Activated naive CD4-positive, alpha-beta T cell (primary cell): ENCODE measurements at places on chromosomes 4 and X.

DNA sequence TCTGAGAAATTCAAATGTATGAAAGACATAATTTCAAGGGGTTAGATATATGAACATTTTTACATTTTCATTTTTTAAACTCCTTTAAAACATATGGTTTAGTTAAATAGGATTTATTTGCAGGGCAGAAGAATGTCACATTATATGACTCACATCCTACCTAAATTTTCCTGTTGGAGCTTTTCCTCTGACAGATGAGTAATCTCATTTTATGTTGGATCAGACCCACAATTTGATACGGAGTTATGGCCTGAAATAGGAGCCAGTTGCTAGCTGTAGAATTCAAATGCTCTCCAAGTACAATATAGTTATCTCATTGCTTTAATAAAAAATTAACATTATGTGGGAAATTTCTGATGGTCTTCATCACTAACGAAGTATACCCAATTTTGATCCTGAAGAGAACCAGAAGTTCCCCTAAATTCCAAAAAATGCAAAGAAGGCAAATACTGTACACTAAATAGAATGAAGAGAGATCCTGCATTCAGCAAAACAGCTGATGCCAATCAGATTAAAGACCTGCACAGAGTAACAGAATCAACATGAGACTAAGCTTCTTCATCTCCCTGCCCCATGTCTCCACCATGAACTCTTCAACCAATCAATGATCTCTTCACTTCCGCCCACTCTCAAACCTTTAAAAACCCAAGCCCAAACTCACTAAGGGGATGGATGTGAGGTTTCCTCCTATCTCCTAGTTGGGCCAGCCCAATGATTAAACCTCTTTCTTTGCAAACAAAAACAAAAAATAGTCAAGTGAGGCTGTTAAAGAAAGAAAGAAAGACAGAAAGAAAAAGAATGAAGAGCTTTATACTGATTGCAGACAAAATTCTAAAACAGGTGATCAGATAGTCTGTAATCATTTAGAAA, 10.9 kb upstream of the EXOSC9 start:
- no peak for DNase-seq

- no peak for DNase-seq
Observed at GRCh38 chrX:76617020-76617419, 189.5 kb downstream of the MAGEE1 start.

GRCh38 chr4:176575141-176575730, 217.5 kb downstream of the VEGFC start:
- DNase-seq, result no peak

GRCh38 chr4:88027611-88028608, 20.5 kb downstream of the PKD2 start:
- no peak for DNase-seq

DNA sequence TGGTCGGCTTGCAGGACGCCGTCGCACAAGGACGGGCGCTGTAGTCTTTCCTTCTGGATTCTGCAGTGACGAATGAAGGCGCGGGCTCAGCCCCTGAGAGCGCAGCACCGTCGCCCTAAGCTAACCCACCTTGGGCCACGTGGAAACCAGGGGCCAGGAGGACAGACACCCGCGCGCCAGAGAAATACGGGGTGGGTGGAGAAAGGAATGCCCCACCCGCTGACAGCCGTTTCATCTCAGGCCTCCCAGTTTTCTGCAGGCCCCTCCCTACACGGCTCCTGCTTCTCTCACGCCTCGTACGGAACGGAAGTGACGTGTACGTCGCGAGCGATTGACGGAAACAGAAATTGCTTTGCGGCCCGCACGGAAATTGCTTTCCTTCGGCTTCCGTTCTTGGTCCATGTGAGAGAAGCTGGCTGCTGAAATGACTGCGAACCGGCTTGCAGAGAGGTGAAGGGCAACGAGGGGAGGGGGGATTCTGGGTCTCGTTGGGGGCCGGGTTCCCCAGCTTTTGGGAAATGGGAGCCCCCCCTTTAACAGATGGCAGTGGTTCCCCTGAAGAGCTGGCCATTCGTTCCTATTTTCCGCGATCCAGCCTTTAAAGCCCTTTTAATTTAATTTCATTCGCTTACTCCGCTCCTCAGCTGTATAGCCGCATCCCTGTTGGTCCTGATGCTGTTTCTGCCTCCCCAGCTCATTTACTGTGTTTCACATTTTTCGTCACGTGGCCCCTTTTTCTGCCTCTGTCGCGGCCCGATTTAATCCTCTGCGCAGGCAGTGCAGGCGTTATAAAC, at the start of gene UTP14A:
Gene UTP14A (plus strand): TSS at position 378 of the 794 bp plus-strand sequence. CDS start 47 bp downstream, at position 425.
- peak; percentile 26 for DNase-seq

DNA sequence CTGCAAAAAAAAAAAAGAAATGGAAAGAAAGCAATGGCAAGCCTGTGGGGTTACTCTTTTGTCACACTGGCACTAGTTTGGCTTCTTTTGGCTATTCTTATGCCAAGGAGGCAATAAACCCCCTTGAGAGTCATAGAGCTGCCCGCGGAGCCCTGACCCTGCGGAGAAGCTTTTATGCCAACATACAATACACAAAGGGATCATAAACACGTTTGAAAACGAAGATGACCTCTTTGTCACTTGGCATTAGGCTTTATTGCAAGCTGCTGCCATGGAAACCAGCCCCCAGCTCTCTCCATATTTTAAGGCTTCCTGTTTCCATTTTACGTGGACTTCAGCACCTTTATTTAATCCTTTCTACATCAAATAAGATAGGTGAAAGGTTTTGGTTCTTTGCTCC, 7.6 kb downstream of the NEUROG2 start:
- no peak for DNase-seq

- no peak for DNase-seq
Observed at GRCh38 chr4:84366907-84367306, 132.2 kb downstream of the NKX6-1 start.

DNA sequence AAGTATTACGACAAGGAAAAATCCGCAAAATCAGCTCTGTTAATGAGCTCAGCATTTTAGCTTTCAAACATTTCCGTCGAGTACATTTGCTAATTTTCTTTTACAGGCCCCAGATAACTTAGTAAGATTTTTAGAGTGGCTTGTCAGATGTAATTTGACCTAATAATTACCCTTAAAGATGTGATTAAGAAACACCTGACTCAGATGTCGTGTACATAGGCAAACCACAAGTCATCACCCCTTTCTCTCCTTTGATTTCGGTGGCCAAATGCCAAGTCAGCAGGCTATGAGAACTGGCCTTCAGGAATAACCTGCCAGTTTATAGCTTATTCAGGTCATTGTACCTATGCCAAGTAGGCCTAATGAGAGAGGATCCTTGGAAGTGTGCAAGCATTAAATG, 369.6 kb downstream of the PCDH7 start:
- no peak for DNase-seq

DNA sequence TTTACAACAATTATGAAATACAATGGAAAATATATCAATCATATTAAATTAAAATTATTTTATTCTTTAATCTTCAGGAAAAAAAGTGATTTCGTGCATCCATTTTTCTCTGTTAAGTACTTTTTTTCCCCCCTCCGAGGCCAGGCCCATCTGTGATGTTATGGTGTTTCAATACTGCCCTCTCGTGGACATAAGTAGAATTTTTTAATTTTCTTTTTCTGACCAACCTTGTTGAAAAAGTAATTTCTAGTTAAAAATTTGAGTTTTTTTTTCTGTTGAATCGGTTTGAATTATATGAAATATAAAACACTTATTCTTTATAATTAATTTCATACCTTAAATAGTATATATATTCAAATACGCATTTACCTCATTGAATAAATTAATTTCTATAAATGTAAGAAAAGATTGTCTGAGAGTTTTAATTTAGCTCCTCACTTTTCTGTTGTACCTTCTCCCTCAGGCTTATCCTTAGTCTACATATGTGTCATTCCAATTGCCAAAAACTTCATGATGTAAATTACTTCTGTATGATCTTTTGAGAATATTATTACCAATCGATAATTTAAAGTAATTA, 175.8 kb upstream of the TECRL start:
- DNase-seq, result no peak

DNA sequence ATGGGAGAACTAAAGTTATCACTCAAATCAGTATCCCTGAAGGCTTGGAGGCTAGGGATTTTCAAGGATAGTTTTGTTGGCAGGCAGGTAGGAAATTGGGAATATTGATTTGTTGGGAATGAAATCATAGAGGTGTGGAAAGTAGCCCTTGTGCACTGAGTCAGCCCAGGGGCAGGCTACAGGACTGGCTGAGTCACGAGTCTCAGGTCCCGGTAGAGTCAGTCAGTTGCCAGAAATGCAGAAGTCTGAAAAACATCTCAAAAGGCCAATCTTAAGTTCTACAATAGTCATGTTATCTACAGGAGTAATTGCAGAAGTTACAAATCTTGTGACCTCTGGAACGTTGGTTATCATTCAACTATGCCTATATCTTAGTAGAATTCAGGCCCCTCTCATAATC, 153.1 kb downstream of the GC start:
- no peak for DNase-seq

GRCh38 chr4:78776079-78776728, at the start of gene BMP2K:
Gene BMP2K, plus strand, starts transcription at chr4:78776350. Its CDS starts 194 bp downstream, at chr4:78776544.
- DNase-seq, result peak; percentile 73

GRCh38 chr4:56613101-56613862, 67.8 kb downstream of the HOPX start:
- DNase-seq, result no peak

GRCh38 chr4:148618856-148619255, 176.6 kb upstream of the NR3C2 start:
- DNase-seq, result no peak
